ENCODE measurements at places on chromosomes 3 and 15. TPM values are rescaled to one million over a fixed set of nuclear protein-coding genes. Genes with fewer than 3 reads are reported as not detected.
A peak's percentile ranks its signal among the peaks of the same experiment; 100 is the strongest.

DNA sequence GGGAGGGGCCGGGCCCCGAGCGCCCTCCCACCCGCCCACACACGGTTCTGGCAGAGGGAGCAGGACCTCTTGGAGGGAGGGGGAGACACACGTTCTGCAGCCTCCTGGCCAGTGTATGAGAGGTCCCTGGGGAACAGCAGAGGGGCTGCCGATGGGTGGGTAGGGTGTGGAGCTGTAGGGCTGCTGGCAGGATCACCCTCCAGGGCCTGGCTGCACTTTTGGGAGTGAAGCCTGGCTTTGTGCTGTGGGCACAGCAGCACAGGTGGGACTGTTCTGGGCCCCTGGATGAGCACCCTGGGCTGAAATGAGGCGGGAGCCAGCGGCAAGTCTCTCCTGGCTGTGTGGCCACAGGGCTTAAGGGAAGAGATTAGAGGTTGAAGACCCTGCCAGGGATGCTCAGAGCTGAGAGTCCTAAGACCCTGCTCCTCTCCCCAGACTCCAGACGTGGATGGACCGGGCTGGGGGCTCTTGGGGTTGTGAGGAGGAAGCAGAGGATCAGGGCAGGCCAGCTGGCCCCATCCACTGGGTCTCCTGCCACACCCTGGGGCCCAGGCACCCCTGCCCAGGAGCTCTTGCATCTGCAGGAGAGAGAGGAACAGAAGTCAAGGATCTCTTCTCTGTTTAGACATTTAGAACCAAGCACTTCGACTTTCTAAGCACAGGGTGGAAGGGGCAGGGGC lies 45.2 kb downstream of the RGMA start:
- DNase-seq: no peak

- DNase-seq: no peak
Observed at GRCh38 chr15:78311292-78311691, 11.9 kb upstream of the SKIC8 start.

- DNase-seq: no peak
Observed at GRCh38 chr3:157527131-157527881, 24.1 kb upstream of the VEPH1 start.

DNA sequence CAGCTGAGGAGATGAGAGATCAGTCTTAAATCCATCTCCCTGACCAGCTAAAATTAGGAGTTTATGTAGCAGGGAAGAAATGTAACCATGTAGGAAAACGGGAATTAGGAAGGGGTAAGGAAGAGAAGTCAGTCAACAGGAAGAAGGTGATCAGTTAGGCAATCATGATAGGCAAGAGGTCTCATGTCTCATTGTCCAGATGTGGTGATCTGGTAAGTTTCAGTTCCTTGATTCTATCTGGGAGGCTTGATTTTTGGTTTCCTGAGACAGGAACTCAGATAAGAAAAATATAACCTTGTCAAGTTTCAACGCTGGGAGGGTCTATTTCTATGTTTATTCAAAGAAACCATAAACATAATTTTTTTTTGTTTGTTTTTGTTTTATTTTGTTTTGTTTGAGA lies 40.3 kb upstream of the TBC1D5 start:
- DNase-seq: no peak

DNA sequence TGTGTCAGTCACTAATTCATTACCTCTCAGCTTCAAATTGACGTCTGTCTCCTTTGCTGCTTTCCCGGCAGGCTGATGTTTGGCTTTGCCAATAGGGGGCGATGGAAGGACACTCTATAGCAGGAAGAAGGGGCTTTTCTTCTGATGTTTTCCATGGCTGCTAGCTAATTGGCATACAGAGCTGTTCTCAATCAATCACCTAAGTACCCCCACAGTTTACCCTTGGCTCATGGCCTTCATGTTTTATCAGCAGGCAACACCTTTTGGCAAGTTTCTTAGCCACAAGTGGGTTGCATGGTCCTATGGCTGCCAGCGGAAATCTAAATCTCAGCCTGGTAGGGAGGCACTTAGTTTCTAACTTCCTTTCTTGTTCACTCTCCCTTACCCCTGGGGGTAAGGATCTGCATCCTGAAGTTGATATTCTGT lies 45.0 kb downstream of the ESYT3 start:
- no peak for DNase-seq

- no peak for DNase-seq
Observed at GRCh38 chr3:53384465-53385423, 37.4 kb upstream of the DCP1A start.

GRCh38 chr15:39781147-39781966 lies 1.3 kb downstream of the FSIP1 start:
- no peak for DNase-seq

- no peak for DNase-seq
Observed at GRCh38 chr3:197031315-197032285, 2.0 kb upstream of the MELTF start.

GRCh38 chr3:146544929-146545528 lies 622 bp upstream of the PLSCR1 start:
- no peak for DNase-seq

- no peak for DNase-seq
Observed at GRCh38 chr3:15682561-15683185, 81.1 kb downstream of the BTD start.

DNA sequence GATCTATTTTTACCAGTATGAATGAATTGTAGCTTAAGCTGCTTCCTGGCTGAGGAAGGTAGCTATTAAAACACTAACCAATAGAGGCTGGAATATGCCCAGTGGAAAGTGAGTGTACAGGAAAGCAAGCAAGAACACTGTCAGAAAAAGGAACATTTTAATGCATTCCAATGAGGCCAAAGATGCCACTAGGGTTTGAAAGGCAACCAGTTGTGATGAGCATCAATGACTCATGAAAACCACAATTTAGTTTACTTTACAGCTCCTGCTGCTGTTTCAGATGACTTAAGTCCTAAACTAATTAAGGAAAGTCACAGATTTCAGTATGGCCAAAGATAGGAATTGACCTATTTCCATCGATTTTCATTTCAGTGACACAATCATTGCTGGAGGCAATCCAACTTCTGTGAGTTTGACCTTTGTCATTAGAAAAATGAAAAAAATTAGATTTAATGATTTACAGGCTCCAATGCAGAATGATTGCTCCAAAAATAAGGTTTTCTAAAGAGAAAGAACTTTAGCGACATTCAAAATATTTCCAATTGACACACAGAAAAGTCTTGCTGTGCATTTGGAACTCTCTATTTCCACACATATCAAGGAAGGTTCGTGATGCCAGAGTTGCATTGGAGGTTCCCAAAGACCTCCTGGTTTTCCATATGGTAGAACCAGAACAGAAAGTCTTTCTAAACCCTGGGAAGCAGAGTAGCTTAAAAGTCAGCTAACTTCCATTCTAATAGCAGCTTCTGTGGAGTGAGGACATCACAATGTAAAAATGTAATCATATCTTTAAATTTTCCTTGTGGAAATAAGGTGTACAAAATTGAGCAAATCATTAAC lies 103.0 kb downstream of the SUCNR1 start:
- no peak for DNase-seq

GRCh38 chr3:150739877-150740645 lies 22.9 kb downstream of the SIAH2 start:
- no peak for DNase-seq

- no peak for DNase-seq
Observed at GRCh38 chr3:11826628-11827265, 19.9 kb downstream of the TAMM41 start.

- no peak for DNase-seq
Observed at GRCh38 chr15:69522361-69522760, 69.7 kb downstream of the RPLP1 start.

DNA sequence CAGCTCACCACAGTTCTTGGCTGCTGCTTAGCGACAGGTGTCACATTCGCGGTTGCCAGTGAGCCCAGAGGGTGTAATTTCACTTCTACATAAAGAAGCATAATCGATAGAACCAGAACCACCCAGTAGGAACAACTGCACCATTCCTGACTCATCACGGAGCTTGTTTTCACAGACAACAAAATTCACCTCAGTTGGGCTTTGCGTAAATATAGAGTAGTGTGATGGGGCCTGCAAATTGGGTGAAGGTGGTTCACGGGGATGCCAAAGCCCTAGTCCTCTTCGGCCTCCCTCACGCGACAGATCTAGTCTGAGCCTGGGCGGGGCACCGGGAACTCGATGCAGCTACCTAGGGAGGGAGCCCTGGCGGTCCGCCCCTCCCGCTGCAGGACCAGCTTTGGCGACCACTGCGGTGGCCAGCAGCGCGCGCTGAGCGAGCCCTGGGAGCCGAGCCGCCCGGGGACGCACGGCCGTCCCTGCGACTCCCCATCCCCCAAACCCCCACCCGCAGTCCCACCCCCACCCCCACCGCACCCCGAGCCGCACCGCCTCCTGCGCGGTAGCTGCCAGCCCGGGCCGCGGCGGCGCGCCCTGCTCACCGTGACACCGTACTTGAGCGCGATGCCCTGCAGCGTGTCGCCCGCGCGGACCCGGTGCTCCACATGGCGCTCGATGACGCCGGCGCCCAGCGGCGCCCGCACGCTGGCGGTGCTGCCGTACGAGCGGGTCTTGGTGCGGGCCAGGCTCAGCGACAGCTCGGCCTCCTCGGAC lies 519 bp downstream of the LYSMD2 start:
- DNase-seq: peak; percentile 26

DNA sequence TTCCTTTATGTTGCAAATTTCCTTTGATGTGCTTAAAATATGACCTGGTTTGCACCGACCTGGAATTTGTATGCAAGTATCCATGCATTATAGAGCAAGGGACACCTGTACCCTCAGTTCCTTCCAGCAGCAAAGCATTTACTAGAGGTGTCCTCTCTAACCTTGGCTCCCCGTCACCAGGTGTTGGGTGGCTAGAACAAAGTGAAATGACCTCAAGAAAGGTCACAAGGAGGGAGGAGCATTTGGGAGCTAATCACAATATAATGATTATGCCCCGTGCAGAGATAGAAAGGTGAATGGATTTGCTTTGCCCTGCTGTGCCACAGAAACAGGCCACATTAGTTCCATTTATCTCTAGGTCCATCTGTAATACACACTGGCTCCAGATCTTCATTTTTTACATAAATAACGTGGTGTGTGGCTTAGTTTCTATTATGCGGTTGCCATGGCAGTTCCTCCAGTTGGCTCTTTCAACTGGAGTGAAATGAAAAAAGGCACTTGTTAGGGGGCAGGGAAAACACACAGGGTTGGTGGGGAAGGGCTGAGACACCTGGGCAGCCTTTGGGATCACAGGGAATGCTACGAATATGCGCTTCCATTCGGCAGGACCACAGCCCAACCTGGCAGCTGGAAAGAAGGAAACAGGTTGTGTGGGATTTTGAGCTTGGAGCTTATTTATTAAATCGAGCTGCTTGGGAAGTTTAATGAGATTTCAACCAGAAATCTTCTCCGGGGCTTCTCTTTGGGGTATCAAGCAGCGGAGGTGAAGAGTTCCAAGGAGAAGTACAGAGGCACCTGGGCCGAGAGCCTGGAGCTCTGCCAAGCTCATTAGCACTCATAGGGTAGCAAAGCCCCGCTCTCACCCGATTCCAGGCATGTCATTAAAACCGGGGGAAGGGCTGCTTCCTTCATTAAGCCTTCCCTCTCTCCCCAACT lies 233.5 kb upstream of the ST8SIA2 start:
- no peak for DNase-seq

DNA sequence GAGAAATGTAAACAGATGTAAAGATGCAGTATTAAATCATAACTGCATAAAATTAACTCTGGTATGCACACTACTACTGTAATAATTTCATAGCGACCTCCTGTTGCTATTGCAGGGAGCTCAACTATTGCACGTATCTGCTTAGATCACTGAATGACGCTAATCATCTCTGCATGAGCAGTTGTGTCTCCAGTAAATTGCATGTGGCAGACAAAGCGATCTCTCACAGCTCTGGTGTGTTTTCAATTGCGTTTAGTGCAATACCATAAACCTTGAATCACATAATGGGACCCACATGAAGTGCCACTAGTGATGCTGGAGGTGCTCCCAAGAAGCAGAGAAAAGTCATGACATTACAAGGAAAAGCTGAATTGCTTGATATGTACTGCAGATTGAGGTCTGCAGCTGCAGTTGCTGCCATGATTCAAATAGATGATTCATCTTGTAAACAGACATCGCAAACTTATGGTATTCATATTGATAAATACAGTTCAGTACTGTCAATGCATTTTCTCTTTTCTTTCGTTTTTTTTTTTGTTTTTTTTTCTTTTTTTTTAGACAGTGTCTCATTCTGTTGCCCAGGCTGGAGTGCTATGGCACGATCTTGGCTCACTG lies 30.2 kb upstream of the LCTL start:
- no peak for DNase-seq

DNA sequence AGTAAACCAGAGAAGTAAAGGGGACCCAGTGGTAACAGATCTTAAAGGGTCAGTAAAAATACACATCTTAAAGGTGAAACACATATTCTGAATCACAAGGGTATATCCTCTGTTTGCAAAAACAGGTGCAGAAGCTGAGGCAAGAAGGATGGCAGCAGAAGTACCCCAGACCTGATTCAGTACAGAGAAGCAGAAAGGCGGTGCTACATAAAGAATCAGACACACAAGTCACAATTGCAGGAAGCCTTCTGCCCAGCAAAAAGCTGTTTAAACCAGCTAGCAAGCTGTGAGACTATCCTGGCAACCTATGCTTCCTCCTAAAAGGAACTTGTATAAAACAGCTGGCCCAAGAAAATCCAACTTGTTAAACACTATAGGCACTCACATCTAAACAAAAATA lies 49.4 kb downstream of the ZNF280D start:
- DNase-seq: no peak

DNA sequence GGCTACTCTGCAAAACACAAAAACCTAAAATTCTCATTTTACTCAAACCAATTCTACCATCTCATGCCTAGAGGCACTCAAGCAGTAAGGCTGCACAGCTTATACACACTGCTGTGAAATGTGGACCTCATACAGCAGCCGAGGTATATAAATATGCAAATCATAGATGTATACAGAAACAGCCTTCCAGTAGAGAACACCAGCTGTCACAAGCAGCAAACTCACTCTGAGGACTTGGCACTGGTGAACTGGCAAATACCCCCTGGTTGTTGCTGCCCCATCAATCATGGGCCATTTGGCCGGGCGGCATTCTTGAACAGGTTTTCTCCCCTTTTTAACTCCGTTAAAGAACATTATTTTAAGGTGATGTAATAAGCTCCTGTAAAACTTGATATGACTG lies 378.0 kb downstream of the LSAMP start:
- DNase-seq: no peak

GRCh38 chr3:185561374-185561943 lies 9.1 kb upstream of the LIPH start:
- no peak for DNase-seq

SPESP1 gene
- total RNA-seq: not detected

SPSB4 gene
- 9.5 TPM for total RNA-seq

LMLN gene
- 14.4 TPM for total RNA-seq

EXD1 gene
- not detected for total RNA-seq

RARRES1 gene
- total RNA-seq: 3.3 TPM

MAGEF1 gene
- total RNA-seq: 60.1 TPM

CHRNA3 gene
- 1.5 TPM for total RNA-seq

XYLB gene
- total RNA-seq: 7.0 TPM

TAGLN3 gene
- total RNA-seq: 9.0 TPM

OR5H6 gene
- not detected for total RNA-seq

SLC35G2 gene
- total RNA-seq: 2.4 TPM

PDIA3 gene
- total RNA-seq: 525 TPM

ADGRG7 gene
- 1.4 TPM for total RNA-seq

CCDC50 gene
- 66.3 TPM for total RNA-seq

CHL1 gene
- 32.5 TPM for total RNA-seq

SERINC4 gene
- 0.36 TPM for total RNA-seq
